Esophagus squamous epithelium (tissue), 5 donors: ENCODE measurements at places on chromosomes 6 and 20. TPM values are rescaled to one million over a fixed set of nuclear protein-coding genes. Genes with fewer than 3 reads are reported as not detected.

Gene PCSK2
- 0.18 TPM for total RNA-seq

Gene FAM83C
- 55.3 TPM for total RNA-seq

Gene ECT2L
- total RNA-seq, result not detected

Gene VSTM2L
- 0.53 TPM for total RNA-seq

Gene BAG2
- 6.7 TPM for total RNA-seq

Gene THEMIS
- total RNA-seq, result 5.7 TPM

Gene COL9A3
- 2.3 TPM for total RNA-seq

Gene GSTA1
- total RNA-seq, result 8.6 TPM

Gene FAM83D
- total RNA-seq, result 96.0 TPM

Gene DEFB123
- not detected for total RNA-seq

Gene EYA2
- 16.9 TPM for total RNA-seq

Gene HLA-DRA
- 30.8 TPM for total RNA-seq

Gene OCSTAMP
- not detected for total RNA-seq

Gene PTPRT
- total RNA-seq, result not detected

Gene SCRT2
- total RNA-seq, result not detected

Gene DNAH8
- total RNA-seq, result 0.03 TPM

- no peaks in the 10 kb centered on the region for H3K27me3 ChIP-seq
- DNase-seq, result no peak
- no peak overlapping the region for H3K4me3 ChIP-seq
- H3K36me3 ChIP-seq, result no peaks in the 10 kb centered on the region
- H3K27ac ChIP-seq, result no peak overlapping the region
These were observed 143.3 kb downstream of the MYO6 start for GRCh38 chr6:75892384-75892783.

GRCh38 chr6:5869261-5869660 is 137.5 kb downstream of the NRN1 start:
- H3K4me3 ChIP-seq, result no peak overlapping the region
- H3K27ac ChIP-seq, result no peak overlapping the region
- no peak for DNase-seq
- H3K36me3 ChIP-seq, result no peaks in the 10 kb centered on the region
- no peaks in the 10 kb centered on the region for H3K27me3 ChIP-seq
- H3K4me1 ChIP-seq, result no peaks in the 10 kb centered on the region

GRCh38 chr20:63167026-63167917 is 48.7 kb downstream of the YTHDF1 start:
- H3K4me3 ChIP-seq, result no peak overlapping the region
- no peak for DNase-seq
- no peaks in the 10 kb centered on the region for H3K4me1 ChIP-seq
- H3K27ac ChIP-seq, result no peak overlapping the region
- H3K36me3 ChIP-seq, result no peaks in the 10 kb centered on the region

GRCh38 chr6:52365866-52366540 is 4.1 kb downstream of the PAQR8 start:
- no peaks in the 10 kb centered on the region for H3K36me3 ChIP-seq
- no peak overlapping the region for H3K27ac ChIP-seq
- no peaks in the 10 kb centered on the region for H3K27me3 ChIP-seq
- H3K4me1 ChIP-seq, result peaks cover 3% of the 10 kb centered on the region
- no peak overlapping the region for H3K4me3 ChIP-seq

DNA sequence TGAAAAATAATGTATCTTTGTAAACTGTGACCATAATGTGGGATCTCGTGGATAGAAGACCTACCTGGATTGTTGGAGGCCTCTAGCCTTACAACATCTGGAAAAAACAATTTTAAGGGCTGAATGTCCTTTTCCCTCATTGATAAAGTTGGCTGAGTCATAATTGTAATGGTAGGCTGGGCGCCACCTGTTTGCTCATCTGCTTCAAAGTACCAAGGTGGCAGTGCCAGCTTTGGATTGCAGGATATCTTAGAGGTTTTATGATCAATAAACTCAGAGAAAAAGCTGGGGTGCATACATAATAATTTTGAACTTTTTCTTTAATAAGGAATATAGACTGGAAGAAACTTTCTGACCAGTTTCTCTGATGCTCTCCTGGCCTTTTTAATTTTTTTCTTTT is 653.4 kb downstream of the MMUT start:
- H3K36me3 ChIP-seq, result no peaks in the 10 kb centered on the region
- H3K27me3 ChIP-seq, result no peaks in the 10 kb centered on the region
- H3K4me1 ChIP-seq, result no peaks in the 10 kb centered on the region
- H3K4me3 ChIP-seq, result no peak overlapping the region
- no peak for DNase-seq

- DNase-seq, result no peak
- H3K4me1 ChIP-seq, result peaks cover 32% of the 10 kb centered on the region
- no peaks in the 10 kb centered on the region for H3K27me3 ChIP-seq
These were observed 27.1 kb downstream of the TOP1 start for GRCh38 chr20:41055679-41056078.

DNA sequence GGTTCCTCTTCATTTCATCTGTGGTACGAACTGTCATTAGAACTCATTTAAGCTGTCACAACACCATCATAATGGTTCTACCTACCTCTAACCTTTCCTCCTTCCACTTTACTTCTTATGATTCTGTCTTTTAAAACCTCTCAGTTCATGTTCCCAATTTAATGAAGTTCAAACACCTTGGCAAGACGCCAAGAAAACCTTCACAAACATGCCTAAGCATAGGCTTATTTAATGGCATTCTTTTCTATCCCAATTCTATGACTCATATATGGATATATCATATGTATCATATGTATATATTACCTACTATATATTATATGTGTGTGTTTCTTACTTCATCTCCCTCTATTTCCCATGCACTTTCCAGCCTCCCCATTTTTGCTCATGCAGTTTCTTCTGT is 283.4 kb upstream of the TBX18 start:
- H3K27me3 ChIP-seq, result no peaks in the 10 kb centered on the region
- H3K27ac ChIP-seq, result no peak overlapping the region
- no peak for DNase-seq
- no peak overlapping the region for H3K4me3 ChIP-seq
- no peaks in the 10 kb centered on the region for H3K36me3 ChIP-seq

- H3K4me1 ChIP-seq, result no peaks in the 10 kb centered on the region
- no peak overlapping the region for H3K27ac ChIP-seq
- no peaks in the 10 kb centered on the region for H3K27me3 ChIP-seq
- H3K4me3 ChIP-seq, result no peak overlapping the region
- H3K36me3 ChIP-seq, result peaks cover 12% of the 10 kb centered on the region
- no peak for DNase-seq
These were observed 96.3 kb downstream of the PREX1 start for GRCh38 chr20:48731536-48731935.

DNA sequence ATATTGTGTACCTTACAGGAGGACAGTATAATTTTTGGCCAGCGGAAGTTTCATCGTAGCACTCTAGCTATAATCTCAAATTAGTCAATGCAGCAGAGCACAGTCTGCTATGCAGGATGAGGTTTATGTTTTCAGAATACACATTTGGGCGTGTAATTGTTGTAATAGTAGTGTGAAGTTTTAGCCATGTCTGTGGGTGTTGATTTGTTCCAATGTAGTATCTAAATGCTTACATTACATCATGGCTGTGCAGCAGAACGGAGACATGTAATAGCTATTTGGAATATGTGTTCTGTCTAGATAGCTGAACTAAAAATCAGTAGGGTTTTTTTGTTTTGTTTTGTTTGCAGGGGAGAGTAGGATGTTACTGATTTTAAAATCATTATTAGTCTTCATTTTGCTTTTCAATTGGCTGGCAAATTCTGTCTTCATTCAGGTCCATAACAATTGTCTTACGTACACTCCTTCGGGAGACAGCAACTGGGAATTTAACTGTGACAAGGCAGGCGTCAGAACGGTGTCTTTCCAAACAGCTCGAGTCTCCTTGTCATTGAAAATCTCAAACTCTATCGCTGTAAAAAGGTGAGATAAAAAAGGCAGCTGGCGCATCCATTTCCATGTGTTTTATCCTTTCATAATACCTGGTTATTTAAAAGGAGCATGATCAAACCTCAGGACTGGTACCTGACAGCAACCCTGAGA is 65.1 kb upstream of the CDH4 start:
- H3K36me3 ChIP-seq, result no peaks in the 10 kb centered on the region
- H3K27me3 ChIP-seq, result no peaks in the 10 kb centered on the region
- no peak overlapping the region for H3K27ac ChIP-seq
- no peak for DNase-seq
- no peak overlapping the region for H3K4me3 ChIP-seq

DNA sequence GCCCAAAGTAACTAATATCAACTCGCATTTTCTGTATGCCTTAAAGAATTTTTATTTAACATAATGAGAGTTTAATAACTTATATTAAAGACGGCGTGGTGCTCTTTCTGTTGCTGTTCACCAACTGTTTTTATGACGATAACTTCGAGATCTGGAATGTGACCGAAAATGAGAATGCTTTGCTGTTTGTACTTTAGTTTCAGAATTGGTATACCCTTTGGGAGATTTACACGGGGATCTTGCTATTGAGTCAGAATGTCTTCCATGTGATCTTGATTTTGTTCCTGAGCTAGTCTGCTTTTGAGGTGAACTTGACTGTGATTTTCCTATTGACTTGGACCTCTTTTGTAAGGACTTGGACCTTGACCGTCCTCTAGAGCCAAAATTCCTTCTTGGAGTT is 17.9 kb downstream of the PNRC1 start:
- H3K36me3 ChIP-seq, result no peaks in the 10 kb centered on the region
- no peak overlapping the region for H3K27ac ChIP-seq
- H3K27me3 ChIP-seq, result no peaks in the 10 kb centered on the region

GRCh38 chr20:12610871-12611270 is 397.9 kb upstream of the SPTLC3 start:
- H3K4me3 ChIP-seq, result no peak overlapping the region
- H3K4me1 ChIP-seq, result no peaks in the 10 kb centered on the region
- H3K27ac ChIP-seq, result no peak overlapping the region
- no peaks in the 10 kb centered on the region for H3K27me3 ChIP-seq
- H3K36me3 ChIP-seq, result no peaks in the 10 kb centered on the region

- no peaks in the 10 kb centered on the region for H3K36me3 ChIP-seq
- no peak overlapping the region for H3K4me3 ChIP-seq
- no peaks in the 10 kb centered on the region for H3K27me3 ChIP-seq
- H3K27ac ChIP-seq, result no peak overlapping the region
- no peak for DNase-seq
These were observed 13.8 kb downstream of the TGM6 start for GRCh38 chr20:2394411-2395055.

GRCh38 chr20:44643596-44644229 is 7.8 kb downstream of the ADA start:
- peak overlapping the region; percentile 1 for H3K4me3 ChIP-seq
- H3K27ac ChIP-seq, result peak overlapping the region; percentile 86
- no peaks in the 10 kb centered on the region for H3K27me3 ChIP-seq
- no peaks in the 10 kb centered on the region for H3K36me3 ChIP-seq
- H3K4me1 ChIP-seq, result peaks cover 66% of the 10 kb centered on the region

GRCh38 chr6:128068119-128068479 is 167.2 kb upstream of the THEMIS start:
- no peaks in the 10 kb centered on the region for H3K27me3 ChIP-seq
- no peaks in the 10 kb centered on the region for H3K4me1 ChIP-seq
- H3K4me3 ChIP-seq, result no peak overlapping the region
- DNase-seq, result no peak

DNA sequence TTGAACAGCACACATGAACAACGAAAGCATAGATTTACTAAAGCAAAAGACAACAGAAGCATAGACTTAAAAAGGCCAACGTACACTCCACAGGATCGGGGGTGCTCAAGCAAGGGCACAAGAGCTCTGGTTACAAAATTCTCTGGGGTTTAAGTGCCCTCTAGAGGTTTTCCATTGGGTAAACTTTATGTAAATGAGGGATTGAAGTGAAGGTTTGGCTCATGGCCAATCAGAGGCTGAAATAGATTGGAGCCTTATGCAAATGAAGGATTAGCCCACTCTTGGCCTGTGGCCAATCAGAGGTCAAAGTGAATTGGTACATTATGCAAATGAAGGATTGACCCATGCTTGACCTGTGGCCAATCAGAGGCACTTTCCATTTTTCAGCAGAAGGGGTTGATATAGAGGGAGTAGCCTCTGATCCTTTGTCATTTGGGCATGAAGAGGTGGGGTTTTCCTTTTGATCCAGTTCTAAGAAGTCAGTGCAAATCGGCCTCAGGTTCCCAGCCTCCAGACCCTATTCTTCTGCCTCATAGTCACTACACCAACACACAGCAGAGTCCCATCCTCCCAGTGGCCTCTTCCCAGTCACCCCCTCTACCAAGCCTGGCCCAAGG is 244.9 kb downstream of the THBS2 start:
- H3K4me3 ChIP-seq, result no peak overlapping the region
- no peaks in the 10 kb centered on the region for H3K36me3 ChIP-seq

DNA sequence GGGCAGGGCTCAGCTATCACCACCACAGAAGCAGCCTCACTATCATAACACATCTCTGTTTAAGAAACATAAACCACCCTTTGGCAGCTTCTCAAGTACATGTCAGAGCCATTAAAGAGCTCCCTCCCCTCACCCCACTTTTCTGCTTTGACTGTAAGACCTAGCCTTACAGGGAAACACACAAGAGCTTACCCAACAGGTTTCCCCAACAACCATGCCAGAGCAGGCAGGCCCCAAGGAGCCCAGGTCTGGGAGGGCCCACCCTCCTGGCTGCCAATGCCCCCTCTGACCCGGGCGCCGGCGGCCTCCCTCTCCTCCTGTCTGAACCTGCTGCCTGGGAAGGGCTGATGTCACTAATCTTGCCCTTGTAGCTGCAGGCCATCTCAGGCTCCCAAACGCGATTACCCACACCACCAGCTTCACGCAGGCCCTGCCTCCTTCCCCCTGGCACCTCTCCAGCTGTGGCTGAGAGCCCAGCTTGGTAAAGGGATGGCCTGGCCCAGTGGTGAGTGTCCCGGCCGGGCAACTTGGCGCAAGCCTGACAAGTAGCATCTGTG is 402.0 kb downstream of the MAFB start:
- H3K27me3 ChIP-seq, result no peaks in the 10 kb centered on the region
- DNase-seq, result peak; percentile 26
- H3K36me3 ChIP-seq, result no peaks in the 10 kb centered on the region
- peaks cover 43% of the 10 kb centered on the region for H3K4me1 ChIP-seq
- H3K27ac ChIP-seq, result peak overlapping the region; percentile 41
- H3K4me3 ChIP-seq, result no peak overlapping the region

GRCh38 chr6:137931849-137932465 is 64.9 kb downstream of the TNFAIP3 start:
- H3K27ac ChIP-seq, result no peak overlapping the region
- no peaks in the 10 kb centered on the region for H3K36me3 ChIP-seq
- H3K4me1 ChIP-seq, result no peaks in the 10 kb centered on the region
- H3K27me3 ChIP-seq, result no peaks in the 10 kb centered on the region
- H3K4me3 ChIP-seq, result no peak overlapping the region
